Right renal cortex interstitium (tissue), 3 donors: ENCODE measurements at places on chromosomes 5 and 9. TPM values are rescaled to one million over a fixed set of nuclear protein-coding genes. Genes with fewer than 3 reads are reported as not detected.

Gene DRD1
- not detected for polyA plus RNA-seq

Gene DPP7
- 11.9 TPM for polyA plus RNA-seq

GRCh38 chr5:34598177-34598794, 57.8 kb upstream of the RAI14 start:
- no peak for DNase-seq

DNA sequence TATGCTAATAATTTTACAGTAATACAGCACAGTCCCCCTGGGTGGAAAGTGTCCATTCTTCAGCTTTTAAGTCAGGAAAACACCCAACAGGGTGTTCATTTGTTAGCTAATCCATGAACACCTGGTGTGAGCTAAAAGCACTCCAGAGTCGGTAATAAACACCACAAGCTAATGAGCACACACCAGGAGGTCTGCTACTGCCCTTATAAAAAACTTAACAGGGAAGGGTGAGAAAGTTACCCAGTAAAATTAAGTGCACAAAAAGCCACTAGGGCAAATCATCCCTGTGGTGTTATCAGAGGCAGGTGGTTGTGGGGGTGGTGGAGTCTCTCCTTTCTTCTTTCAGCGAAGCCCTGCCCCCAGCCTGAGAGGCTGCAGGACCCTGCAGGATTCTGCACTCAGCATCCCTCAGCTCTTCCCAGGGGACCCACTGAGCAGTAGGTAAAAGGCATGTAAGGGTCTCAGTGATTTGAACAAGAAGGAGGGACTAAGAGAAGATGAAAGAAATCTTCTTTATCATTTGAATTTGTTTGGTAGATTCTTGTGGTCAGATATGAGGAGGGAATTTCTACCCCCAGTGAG, 14.4 kb downstream of the GDNF start:
- no peak for DNase-seq
